Stimulated activated CD8-positive, alpha-beta memory T cell treated with anti-CD3 and anti-CD28 coated beads, Interleukin-15, amount 100 ng/mL, for 24 hours (primary cell): ENCODE measurements at places on chromosomes 4 and X.

GRCh38 chrX:125003746-125004446, 315.8 kb upstream of the TEX13C start:
- no peak for DNase-seq

DNA sequence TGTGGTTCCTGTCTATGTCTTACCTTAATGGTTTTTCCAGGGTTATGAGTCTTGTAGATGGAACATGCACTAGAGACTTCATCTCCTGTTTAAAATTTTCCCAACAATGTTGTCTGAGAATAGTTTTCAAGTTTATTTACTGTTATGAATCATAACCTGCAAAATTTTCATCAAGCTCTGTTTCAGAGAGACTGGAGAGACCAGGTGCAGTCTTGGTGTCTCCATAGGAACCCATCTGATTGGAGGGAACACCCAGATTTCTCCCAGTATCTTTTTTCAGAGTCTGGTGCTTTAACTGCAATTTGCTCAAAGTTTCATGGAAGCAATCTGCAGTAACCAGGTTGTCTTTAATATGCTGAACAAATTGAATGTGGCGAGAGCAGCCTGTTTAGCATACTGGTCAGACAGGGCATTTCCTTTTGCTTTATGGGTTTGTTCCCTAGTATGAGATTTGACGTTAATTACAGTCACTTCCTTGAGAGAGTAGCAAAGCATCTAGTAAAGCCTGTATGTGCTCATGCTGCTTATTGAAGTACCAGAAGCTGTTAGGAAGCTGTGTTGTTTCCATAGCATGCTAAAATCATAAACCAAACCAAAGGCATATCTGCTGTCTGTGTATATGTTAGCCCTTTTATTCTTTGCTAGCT, 18.8 kb upstream of the VSIG1 start:
- DNase-seq, result no peak

DNA sequence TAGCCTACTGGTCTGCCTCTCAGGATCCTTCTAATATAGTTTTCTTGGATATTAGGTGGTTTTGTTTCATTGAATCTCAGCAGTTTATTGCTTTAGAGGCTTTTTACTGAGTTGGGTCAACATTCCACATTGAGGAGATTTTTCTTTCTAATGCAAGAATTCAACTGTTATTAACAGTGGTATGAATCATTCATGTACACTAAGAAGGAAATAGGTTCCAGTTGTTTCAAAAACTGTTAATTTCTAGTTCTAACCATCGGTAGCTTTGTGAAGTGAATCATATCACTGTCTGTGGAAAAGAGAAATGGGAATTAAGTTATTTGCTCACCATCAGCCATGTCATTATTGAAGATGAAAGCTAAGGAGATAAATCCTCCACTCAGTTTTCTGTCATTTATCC, 331.5 kb downstream of the RPA4 start:
- DNase-seq, result no peak

- no peak for DNase-seq
Observed at GRCh38 chrX:140091125-140091886, 126.0 kb upstream of the CXorf66 start.

DNA sequence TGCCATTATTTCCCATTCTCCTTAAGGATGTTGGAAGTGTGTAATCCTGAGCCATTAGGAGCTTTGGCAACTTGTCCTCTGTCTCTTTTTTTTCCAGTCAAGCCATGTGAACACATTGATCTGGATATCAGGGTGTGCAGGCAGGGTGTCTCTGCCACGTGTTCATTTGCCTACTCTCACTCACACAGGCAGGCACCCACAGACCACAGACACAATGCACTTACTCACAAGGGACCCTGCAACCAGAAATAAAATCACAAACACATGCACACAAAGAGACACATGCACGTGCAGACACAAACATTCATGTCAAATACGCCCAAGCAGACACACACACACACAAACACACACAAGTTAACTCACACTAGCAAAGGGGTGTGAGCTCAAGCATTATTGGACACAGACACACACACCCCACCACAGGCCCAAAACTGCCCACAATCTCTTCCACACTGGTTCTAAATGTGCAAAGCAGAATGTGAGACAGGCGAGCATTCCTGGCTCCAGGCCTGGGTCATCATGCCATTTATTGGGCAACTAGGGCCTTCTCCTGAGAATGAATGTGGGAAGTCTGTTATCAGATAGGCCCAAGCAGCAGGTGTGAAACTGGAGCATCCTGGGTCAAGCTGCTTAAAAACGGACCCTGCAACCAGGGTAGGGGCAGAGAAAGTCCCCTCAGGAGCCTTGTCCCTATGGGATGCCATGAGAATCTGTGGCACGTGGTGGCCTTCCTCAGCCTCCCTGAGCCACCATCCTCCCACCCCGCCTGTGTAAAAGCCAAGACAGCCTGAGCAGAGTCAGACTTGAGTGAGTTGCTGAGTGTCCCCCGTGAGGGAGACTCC, 63.4 kb downstream of the NBDY start:
- DNase-seq, result no peak

GRCh38 chr4:26342328-26343037, 21.7 kb downstream of the RBPJ start:
- DNase-seq, result no peak

- no peak for DNase-seq
Observed at GRCh38 chr4:70722199-70722791, 531 bp downstream of the RUFY3 start.

DNA sequence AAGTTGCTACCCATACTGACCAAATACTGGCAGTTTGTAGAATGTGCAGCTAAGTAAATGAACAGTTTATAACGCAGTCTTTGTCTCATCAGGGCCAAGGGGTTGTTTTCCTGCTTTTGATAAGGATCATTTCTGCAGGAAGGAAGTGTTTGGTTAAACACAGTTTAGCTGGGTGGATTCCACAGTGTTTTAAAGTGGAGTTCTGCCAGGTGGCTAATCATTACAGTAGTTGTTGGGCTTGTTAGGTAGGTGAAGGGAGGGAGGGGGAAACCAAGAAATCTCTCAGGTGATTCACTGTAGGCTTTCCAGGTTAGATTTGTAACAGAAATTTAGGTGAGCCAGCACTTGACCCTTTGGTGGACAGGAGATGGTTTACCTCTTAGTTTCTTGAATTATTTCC, 58.1 kb downstream of the FNIP2 start:
- no peak for DNase-seq

DNA sequence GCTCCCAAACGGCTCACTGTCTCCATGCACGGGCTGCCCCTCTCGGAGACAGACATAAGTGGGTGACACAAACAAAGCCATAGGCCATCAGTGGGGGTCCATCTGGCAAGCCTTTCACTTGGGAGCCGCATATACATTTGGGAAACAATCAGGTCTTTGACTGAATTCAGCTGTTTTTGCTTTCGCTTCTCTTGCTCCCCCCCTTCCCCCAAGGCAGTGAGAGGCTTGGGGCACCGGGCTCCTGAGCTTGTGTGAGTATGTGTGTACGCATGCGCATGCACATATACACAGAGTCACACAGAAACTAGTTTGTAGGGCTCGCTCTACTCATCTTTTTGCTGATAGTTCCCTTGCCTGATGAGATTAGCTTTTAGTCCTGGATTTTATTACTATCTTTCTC, 284.4 kb downstream of the AFF2 start:
- DNase-seq, result no peak

GRCh38 chrX:48472851-48473703, 2.9 kb upstream of the FTSJ1 start:
- no peak for DNase-seq

DNA sequence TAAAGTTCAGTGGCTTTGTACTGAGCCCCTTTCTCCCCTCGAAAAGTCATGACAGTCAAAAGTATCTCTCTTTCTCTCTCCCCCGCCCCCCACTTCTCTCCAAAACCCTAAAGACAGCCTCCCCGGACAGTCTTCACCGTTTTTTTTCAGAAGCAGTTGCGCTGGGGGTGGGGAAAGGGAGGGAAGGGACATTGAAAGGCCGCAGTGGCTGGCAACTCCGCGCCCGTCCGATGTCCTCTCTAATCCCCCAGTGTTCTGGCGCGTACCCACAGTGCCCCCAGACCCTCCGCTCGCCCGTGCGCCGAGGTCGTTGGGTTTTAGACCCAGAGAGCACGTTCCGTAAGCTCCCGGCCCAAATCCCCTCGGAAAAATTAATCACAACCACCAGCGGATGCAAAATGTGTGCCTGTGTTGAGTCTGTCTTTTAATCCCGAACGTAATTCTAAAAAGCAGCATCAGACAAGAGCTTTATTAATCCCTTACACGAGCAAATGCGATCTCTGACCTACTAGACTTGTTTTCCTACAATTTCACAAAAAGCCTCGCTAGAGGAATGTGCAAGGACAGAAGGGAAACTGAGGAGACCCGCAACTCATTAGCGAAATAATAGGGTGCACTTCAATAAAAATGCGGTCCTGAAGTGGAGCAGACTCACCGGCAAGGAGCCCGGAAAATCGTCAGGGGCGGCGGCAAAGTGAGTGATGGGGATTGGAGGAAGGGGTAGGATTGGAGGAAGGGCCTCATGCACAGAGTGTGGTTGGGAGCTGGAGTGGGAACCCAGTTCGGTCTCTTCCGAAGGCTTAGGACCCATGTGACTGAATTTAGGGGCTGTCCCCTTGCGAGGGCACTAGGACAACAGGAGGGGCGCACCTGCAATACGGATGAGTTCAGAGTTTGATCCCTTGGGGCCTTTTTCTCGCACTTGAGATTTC, 12.2 kb upstream of the PRDM8 start:
- no peak for DNase-seq

DNA sequence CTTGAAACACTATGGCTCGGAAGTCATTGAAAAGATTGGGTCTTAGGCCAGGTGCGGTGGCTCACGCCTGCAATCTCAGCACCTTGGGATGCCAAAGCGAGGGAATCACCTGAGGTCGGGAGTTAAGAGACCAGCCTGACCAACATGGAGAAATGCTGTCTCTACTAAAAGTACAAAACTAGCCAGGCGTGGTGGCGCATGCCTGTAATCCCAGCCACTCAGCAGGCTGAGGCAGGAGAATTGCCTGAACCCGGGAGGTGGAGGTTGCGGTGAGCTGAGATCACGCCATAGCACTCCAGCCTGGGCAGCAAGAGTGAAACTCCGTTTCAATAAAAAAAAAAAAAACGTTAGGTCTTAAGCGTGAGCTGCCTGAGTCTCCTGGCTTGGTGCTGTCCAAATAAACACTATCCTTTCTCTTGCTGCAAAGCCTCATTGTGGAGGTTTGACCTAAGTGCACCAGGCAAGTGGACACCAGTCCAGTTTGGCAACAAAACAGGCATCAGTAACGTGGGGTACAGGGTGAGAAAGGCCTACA, 185.9 kb downstream of the DHRSX start:
- no peak for DNase-seq

DNA sequence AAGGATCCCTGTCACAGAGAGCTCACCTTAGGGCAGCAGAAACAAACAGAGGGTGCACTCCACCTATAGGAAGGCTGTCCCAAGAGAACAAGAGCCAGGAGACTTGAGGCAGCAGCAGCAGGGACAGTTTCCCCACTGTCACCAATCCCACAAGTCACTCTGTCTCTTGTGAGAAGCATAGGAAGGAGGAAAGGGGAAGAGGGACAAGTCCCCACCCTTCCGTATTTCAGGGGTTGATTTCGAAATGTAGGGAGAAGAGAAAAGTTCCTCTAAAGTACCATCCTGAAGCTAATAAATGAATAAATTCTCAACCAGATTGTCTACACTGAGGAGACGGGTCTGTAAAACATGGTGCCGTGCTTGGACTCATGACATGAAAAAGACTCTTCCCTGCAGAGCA, 9.5 kb upstream of the TLR8 start:
- DNase-seq, result no peak

DNA sequence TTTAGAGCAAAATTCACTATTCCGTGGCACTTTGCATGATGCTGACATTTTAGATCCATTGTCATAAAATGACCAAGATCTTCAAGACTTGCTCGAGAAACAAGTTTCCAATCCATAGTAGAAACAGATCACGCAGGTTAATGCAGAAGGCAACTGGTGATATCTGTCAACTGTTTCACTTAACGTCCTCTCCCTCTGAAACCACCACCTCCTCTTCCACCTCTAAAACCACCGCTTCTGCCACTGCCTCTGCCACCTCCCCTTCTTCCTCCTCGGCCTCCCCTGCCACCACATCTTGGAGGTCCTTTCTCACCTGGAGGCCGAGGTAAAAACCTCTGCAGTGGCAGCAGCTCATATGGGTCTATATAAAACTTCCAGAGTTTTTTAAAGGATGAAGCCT, 84.6 kb upstream of the IRF2 start:
- no peak for DNase-seq

GRCh38 chrX:150092549-150092948, 154.3 kb upstream of the EOLA2 start:
- no peak for DNase-seq

DNA sequence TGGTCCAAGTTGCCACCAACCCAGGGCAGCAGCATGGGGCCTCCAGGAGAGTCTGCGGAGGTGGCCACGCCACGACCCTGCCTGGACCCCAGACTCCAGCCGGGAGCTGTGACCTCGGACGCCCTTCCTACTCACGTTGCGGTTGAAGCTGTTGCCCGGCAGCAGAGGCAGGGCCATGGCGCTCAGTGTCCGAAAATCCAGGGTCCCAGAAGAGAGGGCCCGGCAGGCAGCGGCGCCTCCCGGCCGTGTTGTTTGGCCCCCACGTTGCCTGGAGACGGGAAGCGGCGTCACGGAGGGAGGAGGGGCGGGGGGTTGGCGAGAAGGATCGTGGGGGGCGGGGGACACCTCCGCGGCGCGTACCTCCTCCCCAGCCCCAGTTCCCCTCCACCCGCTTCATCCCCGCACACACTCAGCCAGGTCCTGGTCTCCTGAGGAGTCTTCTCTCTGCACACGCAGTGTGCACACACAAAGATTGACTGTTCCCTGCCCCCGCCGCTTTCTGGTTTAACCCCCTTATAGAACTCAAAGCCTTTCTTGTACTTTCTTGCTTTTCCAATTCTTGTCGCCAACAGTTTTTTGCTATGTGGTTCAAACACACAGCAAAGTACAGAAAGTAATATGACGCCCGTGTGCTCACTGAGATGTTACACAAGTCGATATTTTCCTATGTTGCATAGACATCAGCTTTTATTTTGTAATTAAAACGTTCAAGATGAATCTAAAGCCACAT, at the start of gene EFHC2:
Gene EFHC2, minus strand, starts transcription at position 261 of the 730 bp plus-strand sequence. Its CDS starts 84 bp downstream, at position 177.
- peak; percentile 4 for DNase-seq

DNA sequence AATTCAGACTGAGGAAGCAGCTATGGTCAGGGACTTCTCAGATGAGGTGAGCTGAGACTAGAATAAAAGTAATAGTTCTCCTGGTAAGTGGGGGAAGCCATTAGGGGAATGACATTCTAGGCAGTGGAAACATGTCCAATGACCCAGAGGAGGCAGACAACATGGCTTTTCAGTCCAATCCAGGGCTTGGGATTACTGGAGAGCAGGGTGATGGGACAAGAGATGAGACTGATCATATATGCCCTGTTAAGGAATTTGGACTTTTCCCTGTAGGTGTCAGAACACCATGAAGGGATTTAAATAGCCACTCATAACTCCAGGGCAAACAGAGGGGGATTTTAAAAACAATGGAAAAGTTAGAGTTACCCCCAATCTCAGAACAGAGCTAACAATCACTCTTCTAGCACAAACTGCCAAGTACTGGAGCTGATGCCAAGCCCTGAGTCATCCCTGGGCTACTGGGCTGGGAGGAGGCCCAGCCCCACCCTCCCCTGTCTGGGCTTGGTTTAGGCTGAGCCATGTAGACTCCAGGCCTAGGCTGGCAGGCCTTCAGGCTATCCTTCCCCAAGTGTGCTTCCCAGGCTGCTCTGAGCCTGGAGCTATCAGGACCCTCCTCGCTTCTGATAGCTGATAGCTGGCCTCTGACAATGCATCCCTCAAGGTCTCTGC, 22.7 kb upstream of the MSN start:
- no peak for DNase-seq

- no peak for DNase-seq
Observed at GRCh38 chr4:110415478-110415877, 60.5 kb upstream of the ENPEP start.

GRCh38 chrX:138014577-138014976, 448.6 kb downstream of the ZIC3 start:
- no peak for DNase-seq

GRCh38 chrX:18210470-18210869, 10.2 kb downstream of the BEND2 start:
- DNase-seq, result no peak
